CD4-positive, alpha-beta T cell treated with Interleukin-2 at 100 ng/mL for 4 hours (primary cell): ENCODE measurements at places on chromosomes 12 and 14.

- DNase-seq: no peak
Measured at GRCh38 chr12:116266631-116267349, 10.7 kb downstream of the MED13L start.

DNA sequence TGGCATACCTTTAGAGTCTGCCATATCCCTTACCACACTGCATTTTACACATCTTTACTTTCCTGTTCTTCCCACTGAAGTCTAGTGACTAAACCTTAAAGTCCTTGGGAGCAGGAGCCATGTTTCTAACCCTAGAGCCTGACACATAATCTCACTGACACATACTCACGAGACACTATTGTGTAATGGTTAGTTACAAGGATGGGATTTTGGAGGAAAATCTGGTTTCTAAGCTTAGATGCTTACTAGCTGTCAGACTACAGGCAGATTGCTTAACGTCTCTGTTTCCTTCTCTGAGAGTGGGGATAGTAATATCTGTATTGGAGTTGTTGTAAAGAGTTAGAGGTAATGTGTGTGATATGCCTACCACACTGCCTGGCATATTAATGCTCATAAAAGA is 6.2 kb upstream of the DYRK4 start:
- DNase-seq: no peak

DNA sequence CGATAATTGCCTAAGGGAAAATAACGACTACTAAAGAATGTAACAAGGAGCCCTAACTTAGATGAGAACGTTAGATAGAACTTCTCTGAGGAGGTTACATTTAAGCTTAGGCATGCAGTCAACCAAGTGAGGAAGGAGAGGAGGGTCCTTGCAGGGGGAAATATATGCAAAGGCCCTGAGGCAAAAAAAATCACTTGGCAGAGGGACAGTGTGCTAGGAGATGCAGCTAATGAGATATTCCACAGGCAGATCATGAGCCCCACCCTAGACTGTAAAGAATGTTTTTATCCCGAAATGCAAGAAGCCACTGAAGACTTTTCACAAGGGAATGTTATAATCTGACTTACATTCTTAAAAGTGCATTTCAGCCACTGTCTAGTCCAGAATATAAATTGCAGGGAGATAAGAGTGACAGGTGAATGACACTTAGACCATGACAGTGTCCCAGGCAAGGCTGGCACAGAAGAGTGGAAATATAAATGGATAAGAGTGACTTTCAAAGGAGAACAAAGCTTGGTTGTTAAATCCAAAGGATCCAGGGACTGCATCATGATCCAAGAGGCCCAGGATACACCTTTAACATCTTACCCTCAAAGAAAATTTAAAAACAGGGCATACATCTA is 61.0 kb downstream of the PPM1H start:
- no peak for DNase-seq

- no peak for DNase-seq
Measured at GRCh38 chr14:59026081-59026480, 162.4 kb upstream of the DAAM1 start.

DNA sequence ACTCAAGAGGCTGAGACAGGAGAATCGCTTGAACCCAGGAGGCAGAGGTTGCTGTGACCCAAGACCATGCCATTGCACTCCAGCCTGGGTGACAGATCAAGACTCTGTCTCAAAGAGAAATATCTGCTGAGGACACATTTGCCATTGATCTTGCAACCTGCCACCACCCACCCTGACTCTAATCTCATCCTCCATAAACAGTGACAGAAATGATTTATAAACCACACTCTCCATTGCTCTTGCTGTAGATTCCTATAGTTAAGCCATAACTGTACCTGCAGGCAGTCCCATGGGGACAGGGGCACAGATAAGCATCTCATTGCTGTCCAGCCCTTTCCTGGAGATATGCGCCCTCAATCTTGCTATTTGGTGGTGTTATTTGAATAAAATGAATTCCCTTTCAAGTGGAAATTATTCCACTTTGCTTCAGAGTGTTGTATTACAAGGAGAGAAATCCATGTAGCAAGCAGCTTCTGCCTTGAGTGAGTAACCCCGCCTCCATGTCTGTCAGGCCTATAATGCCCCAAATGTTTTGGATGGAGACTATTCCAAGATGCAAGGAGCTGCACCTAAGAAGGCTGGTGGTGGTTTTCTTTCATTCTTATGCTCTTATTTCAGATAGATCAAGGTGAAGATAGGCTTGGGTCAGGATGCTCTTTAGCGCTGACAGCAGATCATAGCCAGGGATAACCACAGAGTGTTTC is 3.0 kb upstream of the ZDHHC22 start:
- no peak for DNase-seq

GRCh38 chr12:13093191-13093847 is 10.1 kb downstream of the GSG1 start:
- no peak for DNase-seq

DNA sequence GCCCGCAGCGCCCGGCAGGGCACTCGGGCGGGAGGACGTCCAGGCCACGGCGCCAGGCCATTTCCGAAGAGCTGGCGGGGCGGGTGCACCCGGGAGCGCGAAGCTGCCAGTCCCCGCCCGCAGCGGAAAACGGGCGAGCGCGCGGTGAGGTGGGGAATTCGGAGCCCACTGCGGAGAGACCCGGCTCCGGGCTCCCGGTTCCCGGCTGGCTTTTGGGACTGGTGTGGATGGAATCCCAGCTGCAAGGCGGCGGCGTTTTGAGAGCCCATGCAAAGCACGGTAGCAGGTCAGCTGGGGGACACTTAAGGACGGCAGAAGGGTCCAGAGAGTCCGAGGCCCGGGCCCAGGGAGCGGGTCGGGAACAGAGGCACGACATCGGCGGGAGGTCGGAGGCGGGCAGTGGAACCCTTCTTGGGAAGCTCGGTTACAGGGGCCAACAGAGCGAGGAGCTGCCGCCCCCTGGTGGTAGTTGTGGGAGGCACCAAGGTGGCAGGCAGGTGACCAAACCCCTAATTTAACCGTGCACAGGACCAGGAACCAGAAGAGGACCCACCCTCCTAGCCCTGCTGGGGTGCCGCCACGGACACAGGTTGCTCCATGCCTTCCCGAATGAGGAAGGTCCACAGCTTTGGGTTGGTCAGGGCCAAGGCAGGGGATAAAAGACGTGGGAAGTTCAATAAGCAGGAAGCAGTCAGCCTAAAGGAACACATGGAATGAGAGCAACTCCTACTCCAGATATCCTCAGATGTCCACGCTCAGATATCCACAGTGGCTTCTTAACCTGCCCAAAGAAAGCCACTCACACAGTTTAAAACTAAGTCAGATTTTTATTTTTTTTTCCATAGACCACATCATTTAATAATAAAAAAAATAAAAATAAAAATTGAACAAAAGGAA is 685 bp upstream of the CDH24 start:
- peak; percentile 87 for DNase-seq

GRCh38 chr14:61229475-61229888 is 51.7 kb downstream of the TMEM30B start:
- no peak for DNase-seq
